Upper lobe of right lung (tissue), 1 donor: ENCODE measurements at places on chromosomes 3 and 15. TPM values are rescaled to one million over a fixed set of nuclear protein-coding genes. Genes with fewer than 3 reads are reported as not detected.

DNA sequence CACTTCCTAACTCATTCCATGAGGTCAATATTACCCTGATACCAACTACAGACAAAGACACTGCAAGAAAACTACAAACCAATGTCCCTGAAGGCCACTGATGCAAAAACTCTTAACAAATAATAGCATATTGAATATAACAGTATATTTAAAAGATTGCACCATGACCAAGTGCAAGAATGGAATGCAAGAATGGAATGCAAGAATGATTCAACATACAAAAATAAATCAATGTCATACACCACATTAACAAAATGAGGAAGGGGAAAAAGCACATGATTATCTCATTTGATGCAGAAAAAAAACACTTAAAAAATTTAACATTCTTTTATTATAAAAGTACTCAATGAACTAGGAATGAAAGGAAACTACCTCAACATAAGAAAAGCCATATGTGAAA is 463.1 kb upstream of the NECTIN3 start:
- no peak for DNase-seq

- DNase-seq, result no peak
Measured at GRCh38 chr3:185986198-185986777, 48.5 kb upstream of the TRA2B start.

DNA sequence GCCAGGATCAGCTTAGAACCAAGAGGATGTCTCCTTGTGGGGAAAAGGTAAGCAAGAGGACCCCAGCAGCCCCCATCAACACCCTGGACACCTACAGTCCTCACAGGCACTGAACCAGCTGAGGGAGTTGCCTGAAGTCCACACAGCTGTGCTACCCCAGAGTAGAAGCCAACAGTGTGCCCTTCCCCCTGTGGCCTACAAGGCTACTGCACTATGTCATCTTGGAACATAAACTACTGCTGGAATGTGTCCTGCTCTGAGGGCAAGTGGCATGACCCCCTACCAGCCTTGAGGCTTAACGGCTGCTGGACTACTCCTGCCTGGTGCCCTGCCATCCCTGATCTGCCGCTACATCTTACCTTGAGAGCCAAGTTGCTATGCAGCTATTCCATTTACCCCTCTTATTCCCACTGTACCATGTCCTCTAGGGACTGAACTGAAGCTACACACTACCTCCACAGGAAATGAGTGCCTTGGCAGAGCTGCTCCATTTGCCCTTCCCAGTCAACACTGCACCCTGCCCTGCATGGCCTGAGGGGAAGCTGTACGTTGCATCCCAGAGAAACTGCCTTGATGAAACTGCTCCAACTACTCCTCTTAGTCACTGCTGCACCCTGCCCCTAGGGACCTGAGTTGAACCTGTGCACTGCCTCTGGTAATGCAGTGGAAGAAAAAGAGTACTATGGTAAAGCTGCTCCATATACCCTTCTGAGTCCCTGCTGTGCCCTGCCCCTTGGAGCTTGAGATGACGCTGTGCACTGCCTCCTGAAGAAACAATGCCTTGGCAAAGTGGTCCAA is 40.2 kb upstream of the ATP13A5 start:
- DNase-seq, result no peak

GRCh38 chr3:130934442-130935089 is 40.7 kb downstream of the ATP2C1 start:
- no peak for DNase-seq

- peak; percentile 80 for DNase-seq
Measured at GRCh38 chr3:180036671-180037455, at the start of gene PEX5L. Gene PEX5L (minus strand): TSS chr3:180036937. CDS start chr3:180036599, 338 bp downstream.

DNA sequence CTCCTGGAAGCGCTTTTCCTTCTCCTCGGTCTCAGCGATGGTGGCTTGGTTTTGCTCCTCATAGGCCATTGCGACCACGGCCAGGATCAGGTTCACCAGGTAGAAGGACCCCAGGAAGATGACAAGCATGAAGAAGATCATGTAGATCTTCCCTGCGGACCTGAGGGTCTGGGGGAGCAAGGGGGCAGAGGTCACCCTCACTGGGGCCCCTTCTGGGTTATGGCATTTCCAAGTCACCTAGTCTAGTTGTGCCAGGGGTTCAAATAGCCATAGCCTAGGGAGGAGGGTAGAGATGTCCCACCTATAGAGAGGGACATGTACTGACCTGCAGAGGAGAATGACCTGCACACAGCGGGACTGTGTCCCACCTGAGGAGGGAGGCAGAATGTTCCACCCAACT is 43.5 kb downstream of the SCN5A start:
- DNase-seq, result peak; percentile 16

DNA sequence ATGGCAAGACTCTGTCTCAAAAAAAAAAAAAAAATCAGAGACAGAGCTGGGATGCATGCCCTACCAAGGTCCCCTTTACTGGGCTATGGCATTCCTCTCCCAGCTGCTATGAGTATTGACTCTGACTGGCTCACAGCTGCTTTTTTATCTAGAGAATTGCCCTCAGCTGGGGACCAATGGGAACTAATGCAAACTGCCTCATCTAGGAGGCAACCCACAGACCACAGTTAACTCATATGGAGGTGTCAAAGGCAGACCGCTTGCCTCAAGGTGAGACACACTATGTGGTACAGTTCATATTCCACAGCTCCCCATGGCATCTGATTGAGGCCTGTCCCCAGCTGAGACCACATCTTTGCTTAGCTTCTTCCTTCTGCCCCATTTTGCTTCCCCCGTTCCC is 183.5 kb upstream of the EOMES start:
- DNase-seq, result no peak

GRCh38 chr15:62608369-62608768 is 434.2 kb upstream of the TPM1 start:
- no peak for DNase-seq

DNA sequence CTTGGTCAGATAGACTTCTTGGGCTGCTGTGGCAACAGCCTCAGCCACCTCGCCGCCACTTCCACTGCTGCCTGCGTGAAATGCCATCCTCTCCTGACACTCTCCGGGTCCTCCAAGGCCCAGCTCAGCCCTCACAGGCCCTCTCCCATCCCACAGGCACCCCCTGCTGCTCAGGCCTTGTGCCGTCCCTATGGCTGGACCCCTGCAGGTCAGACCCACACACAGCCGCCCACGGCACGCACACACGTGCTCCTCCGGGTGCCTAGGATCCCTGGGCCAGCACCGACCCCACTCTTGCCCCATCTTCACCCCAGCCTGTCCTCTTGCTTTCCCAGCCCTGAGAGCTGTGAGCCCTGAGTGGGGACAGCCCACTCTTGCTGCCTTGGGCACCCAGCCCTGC is 19.7 kb downstream of the CFAP100 start:
- DNase-seq, result peak; percentile 52

DNA sequence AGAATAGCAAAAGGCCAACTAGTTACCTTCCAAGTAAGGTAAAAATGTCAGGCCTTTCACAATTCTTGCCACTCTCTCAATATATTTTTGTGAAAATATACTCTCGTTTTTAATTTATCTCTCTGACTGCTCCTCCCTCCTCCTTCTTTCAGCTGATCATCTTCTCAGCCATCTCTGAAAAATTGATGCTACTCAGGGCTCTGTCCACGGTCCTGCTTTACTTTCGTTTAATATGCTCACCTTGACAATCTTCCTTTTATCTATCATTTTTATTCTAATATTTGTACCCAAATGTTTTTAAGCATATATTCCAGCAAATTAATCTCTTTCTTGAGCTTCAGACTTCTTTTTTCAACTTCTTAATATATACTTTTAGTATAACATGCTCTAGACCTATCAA is 1362.1 kb downstream of the ROBO1 start:
- no peak for DNase-seq

Gene SHC4
- total RNA-seq, result 0.32 TPM

Gene CCRL2
- total RNA-seq, result 28.5 TPM

Gene PIK3CB
- 37.4 TPM for total RNA-seq

Gene ERICH6
- not detected for total RNA-seq

Gene EFCC1
- 17.2 TPM for total RNA-seq

Gene IL1RAP
- total RNA-seq, result 34.6 TPM
